Suppressor macrophage treated with lipopolysaccharide for 1 hour (primary cell): ENCODE measurements at places on chromosomes 1 and 21.

- DNase-seq: peak; percentile 46
Observed at GRCh38 chr1:58964880-58965279, 181.0 kb upstream of the JUN start.

DNA sequence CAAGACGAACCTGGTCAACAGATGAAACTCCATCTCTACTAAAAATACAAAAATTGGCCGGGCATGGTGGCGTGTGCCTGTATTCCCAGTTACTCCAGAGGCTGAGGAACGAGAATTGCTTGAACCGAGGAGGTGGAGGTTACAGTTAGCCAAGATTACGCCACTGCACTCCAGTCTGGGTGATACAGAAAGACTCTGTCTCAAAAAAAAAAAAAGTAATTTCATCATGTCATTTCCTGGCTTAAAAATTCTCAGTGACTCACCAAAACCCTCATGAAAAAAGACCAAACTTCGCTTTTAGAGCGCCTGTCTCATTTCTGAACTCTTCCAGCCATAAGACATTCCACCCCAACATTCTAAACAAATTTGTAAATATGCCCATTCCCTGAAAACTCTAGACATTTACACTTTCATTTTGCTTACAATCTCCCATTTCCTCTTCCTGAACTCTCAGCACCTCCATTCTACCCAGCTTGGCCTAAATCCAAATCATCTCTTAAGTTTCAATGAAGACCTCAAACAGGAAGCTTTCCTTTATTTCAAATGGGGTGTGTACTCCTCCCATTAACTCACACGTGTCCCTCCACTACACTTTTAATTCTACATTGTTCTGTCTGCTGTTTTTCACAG is 50.5 kb upstream of the PRRC2C start:
- peak; percentile 85 for DNase-seq

DNA sequence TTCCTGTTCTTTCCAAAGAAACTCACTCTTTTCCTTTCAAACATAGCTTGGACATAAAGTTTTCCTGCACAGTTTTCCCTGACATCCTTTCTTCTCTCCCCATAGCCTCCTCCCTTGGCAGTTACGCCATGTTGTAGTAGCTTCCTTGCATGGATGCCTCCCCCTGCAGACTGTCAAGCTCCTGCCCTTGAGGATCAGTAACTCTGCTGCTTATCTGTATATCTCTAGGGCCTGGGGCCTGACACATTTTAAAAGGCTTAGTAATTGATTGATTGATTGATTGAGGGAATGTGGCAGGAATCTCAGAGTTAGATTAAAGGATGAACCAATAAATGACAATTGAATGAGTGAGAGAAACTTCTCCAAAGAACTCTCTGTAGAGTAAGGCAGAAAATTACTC is 143.7 kb downstream of the NEK7 start:
- DNase-seq: no peak

GRCh38 chr1:37157634-37158033 is 123.3 kb upstream of the GRIK3 start:
- DNase-seq: no peak

GRCh38 chr1:178126741-178127185 is 32.9 kb downstream of the RASAL2 start:
- peak; percentile 85 for DNase-seq

DNA sequence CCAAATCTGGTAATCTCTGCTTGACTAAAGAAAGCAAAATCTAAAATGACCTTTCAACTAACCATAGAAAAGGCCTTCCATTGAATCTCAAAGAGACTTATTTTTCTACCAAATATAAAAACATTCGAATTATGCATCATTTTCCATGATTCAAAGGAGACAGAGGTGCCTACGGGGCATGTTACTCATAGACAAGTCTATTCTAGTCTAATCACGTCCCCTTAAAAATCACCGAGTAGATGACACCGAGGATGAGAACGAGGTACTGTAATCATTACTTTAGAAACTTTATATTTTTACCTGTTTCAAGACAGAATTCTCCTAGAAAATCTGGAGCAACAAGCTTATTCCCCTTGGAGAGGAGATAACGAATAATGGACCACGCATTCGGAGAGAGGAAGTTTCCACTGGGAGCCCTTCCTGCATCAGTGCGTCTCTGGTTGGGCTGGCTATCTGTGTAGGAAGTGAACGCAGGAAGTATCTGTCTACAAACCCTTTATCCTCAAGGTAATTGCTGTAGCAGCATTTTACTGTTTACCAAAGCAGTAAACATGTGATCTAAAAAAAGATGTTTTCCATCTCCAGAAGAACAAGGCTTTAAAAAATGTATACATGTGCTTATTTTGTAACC is 9.5 kb downstream of the ERG start:
- no peak for DNase-seq

DNA sequence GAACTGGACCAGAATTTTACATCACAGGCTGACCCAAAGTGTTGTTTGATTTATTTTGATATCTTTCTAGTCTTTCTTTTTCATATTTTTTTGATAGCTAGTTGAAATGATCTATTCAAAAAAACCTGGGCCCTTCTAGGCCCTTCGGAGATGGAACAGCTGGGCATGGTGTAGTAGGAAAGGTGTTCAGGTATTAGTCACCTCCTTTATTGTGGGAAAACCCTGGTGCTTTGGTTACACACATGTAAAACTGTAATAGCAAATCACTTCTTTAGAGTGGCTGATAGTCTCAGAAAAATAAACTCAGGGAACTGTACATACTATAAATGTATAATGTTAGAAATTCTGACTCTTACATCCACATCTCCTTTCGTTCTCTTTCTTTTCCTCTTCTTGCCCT is 234.5 kb downstream of the PLA2G4A start:
- DNase-seq: no peak

DNA sequence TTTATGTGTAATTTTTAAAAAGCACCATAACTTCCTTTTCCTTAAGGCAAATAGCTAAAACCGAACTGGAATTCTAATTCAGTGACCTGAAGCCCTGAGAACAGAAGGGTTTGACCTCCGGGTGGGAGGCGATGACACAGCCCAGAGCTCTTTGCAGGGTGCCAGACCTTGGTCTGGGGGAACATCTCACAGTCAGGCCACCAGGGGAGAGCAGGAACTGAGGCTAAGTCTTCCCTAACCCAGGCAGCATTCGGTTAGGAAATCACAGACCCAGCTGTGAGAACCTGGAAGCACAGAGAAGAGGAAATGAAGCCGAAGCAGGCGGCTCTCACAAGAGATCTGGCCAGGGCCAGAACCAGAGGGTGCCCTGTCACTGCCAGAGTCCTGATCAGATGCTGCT is 444.8 kb downstream of the TTLL7 start:
- DNase-seq: no peak

DNA sequence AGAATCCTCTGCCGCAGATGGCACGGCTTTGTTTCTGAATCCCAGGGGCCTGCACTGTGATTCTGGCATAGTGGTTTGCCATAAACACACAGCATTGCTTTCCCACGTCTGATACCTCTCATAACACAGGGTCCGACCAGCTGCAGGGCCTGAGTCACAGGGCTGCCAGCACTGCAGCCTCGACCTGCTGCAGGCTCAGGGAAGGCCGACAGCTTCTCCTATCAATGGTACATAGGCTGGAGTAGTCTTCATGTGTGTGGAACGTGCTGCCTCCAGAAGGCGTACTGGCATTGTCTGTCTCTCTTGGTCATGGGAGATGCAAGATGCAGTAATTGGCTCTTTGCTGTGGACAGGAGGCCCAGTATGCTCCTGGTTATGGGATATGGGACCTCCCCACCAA is 53.5 kb upstream of the PDE9A start:
- no peak for DNase-seq

DNA sequence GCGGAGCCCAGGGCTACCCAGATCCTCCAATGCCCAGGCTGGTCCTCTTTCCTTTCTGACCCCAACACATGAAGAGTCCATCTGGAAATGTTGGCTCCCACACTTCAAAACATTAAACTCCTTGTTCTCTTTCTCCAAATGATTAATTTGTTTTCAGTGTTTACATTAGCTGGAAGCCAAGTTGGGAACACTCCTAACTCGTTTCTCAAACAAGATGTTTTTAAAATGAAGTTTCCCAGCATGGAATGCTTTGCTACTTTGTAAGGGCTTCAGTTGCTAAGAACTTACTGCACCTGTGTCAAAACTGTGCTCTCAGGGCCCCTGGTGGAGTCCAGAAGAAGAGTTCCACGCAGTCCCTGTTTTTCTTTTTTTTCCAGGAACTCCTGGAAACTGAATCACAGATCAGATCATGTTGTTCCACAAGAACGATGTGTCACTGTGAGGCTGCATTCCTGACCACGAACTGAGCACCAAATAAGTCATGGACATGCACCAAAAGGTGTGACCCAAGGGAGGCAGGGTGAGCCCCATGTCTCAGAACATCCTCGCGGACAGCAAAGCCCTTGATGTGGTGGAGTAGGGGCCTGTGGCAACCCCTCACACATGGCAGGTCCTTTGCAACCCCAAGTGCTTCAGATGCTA is 257.3 kb downstream of the KCNJ6 start:
- peak; percentile 13 for DNase-seq

DNA sequence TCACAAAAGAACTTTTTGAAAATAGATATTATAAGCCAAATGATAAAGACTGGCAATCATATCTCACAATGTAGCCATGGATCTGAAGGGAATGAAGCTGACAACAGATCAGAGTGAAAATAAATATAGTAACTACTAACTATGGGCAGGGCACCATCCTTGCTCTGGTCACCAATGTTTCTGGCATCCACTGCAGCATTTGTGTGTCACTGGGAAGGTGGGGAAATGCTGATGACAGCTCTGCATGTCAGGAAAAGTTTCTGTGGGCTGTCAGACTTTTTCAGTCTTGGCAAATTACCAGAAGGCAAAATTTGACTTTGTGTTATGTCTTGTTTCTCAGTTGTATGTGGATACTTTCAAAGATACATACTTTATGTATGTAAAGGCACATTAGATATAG is 195.6 kb downstream of the ZNF326 start:
- no peak for DNase-seq

DNA sequence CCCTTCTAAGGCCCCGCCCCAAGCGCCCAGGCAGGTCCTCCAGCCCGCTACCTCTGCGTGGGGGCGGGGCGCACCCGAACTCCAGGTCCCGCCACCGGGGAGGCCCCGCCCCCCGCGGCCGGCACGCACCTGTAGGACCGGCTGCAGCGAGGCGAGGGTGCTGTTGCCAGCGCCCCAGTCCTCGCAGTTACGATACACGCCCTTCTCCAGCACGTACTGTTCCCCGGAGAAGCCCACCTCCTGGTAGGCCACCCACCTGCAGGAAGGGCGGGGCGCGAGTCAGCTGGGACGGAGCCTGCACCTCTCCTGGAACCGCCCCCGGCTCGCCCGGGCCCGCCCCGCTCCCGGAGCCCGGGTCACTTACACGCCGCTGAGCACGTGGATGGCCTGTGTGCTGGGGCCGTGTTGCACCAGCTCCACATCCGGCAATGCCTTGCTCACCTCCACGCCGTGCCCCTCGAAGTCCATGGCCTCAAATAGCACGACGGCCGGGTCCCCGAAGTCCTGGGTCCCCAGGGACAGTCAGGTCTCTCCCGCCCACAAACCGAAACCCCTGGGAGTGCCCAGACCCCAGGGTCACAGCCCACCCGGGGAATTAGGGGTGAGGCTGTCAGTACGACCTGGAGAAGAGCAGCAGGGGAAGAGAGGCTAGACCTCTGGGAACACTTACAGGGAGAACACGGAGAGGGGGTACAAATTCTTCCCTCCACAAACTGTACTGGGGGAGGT is 17.3 kb downstream of the CRYBG2 start:
- peak; percentile 49 for DNase-seq

DNA sequence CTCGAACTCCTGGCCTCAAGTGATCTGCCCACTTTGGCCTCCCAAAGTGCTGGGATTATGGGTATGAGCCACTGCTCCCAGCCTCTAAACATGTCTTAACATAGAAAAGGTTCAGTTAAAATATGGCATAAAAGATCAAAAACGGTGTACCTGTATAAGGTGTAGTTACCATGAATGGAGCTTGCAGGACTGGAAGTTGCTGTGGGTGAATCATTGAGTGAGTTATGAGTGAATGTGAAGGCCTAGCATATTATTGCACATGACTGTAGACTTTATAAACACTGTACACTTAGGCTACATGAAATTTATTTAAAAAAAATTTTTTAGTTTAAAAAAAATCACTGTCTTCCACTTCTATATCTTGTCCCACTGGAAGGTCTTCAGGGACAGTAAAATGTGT is 15.7 kb downstream of the ABCD3 start:
- no peak for DNase-seq

- no peak for DNase-seq
Observed at GRCh38 chr1:241593186-241593585, 47.0 kb downstream of the CHML start.

DNA sequence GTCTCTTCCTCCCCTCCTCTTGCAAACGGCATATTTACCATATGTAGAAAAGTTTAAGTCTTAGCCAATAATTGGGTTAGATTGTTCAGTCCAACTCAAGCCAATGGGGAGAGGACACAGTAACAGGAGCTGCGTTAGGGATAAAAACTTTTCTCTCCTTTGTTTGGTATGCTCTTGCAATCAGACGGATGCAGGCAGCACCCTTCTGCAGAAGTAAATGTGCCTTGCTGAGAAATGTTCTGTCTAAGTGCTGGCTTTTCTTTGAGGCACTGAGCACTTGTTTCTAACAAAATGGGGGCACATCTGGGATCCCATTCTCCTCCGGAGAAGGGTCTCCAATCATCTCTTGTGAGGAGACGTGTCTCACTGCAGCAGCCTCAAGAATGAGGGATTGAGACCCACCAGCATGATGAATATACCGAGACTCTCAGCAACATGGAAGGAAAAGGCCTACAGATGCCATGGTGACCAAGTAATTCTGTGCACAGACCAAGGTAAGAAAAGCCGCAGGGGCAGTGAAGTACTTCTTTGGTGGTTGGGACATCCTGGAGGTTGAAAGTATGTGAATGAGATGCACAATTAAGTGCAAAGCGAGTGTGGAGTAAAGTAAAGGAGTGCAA is 20.7 kb upstream of the GNG4 start:
- no peak for DNase-seq

DNA sequence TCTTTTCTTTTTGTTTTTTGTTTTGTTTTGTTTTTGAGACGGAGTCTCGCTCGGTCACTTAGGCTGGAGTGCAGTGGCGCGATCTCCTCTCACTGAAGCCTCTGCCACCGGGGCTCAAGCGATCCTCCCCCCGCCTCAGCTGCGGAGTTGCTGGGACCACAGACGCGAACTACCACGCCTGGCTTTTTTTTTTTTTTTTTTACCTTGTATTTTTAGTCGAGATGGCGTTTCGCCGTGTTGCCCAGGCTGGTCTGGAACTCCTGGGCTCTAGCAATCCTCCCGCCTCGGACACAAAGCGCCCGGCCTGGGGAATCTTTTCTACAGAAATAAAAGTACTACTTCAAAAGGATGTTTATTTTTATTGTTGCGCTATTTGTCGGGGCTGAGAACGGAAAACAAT is 1.1 kb upstream of the SETDB1 start:
- DNase-seq: no peak

- DNase-seq: peak; percentile 83
Observed at GRCh38 chr1:115373305-115373704, 35.3 kb upstream of the NGF start.

DNA sequence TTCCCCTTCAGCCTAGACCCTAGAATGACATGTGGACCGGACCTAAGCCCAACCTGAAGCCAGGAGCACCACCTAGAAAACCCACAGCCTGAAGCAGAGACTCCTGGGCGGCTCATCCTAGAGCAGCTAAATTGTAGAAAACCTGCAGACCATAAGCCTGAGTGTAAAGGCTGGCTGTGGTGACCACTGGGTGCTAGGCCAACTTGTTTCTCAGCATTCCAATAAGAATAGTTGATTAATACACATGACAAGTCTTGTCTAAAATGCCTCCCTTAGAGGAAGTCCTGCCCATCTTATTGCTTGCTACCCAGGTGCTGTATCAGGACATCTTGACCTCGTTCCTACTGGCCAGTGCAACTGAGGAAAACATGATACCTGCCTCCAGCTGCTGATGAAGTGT is 23.3 kb upstream of the CASQ2 start:
- DNase-seq: no peak
